ENCODE measurements at places on chromosomes 12 and 14.

DNA sequence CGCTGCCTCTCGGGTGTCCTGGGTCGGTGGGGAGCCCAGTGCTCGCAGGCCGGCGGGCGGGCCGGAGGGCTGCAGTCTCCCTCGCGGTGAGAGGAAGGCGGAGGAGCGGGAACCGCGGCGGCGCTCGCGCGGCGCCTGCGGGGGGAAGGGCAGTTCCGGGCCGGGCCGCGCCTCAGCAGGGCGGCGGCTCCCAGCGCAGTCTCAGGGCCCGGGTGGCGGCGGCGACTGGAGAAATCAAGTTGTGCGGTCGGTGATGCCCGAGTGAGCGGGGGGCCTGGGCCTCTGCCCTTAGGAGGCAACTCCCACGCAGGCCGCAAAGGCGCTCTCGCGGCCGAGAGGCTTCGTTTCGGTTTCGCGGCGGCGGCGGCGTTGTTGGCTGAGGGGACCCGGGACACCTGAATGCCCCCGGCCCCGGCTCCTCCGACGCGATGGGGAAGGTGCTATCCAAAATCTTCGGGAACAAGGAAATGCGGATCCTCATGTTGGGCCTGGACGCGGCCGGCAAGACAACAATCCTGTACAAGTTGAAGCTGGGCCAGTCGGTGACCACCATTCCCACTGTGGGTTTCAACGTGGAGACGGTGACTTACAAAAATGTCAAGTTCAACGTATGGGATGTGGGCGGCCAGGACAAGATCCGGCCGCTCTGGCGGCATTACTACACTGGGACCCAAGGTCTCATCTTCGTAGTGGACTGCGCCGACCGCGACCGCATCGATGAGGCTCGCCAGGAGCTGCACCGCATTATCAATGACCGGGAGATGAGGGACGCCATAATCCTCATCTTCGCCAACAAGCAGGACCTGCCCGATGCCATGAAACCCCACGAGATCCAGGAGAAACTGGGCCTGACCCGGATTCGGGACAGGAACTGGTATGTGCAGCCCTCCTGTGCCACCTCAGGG, 679 bp downstream of the ARF6 start:
- peak; percentile 59 for DNase-seq

DNA sequence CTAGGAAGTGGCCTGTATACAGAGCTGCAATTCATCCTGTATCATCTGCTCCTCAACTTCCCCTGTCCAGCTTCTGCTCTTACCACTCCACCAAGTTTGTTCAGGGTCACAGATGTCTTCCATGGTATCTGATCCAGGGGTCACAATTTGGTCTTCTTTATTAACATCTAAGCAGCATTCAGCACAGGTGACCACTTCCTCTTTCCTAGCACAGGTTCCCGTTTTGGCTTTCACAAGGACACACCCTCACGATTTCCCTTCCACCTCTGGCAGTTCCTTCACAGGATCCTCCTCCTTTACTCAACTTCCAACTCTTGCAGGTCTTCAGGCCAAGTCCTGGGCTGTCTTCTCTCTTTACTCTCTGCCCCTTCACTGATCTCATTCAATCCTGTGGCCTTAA, 93.6 kb downstream of the TTC7B start:
- DNase-seq: no peak

DNA sequence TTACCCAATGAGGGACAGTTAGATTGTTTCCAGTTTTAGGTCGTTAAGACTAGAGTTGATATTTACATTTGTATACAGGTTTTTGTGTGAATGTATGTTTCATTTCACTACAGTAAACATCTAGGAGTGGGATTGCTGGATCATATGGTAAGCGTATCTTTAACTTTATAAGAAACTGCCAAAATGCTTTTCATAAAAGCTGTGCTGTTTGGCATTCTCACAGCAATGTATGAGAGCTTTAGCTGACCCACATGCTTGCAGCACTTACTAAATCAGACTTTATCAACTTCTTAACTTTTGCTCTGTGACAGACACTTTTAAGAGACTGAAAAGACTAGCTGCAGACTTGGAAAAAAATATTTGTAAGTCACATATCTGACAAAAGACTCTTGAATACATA, 262.5 kb upstream of the PELI2 start:
- no peak for DNase-seq

DNA sequence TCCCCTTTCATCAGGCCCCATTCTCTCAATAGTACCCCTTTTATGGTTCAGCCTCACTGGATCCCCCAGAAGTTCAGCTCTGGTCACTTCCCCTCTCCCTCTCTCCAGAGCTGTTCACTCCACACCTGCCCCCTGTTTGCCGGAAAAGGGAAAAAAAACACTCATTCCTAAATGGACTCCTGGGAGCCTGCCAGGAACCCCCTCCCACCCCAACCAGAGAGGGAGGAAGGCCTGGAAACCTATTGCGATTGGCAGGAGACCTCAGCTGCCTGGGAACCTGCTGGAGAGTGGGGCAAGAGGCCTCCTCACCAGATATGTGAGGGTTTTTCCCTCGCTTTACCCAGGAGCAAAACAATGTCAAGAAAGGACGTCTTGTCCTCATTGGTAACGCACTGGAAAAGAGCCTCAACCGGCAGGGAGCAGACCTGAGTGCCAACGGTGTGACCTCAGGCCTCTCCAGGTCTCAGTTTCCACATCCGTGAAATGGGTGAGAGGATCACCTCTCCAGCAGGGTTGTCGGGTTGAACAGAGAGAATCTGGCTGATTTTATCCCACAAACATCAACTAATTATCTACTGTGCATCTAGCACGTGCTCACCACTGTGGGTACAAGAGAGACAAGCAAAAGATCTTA, 4.6 kb downstream of the DTX1 start:
- no peak for DNase-seq

GRCh38 chr12:95629392-95629791, 78.1 kb upstream of the USP44 start:
- no peak for DNase-seq

All from iris pigment epithelial cell (primary cell).